ENCODE measurements at places on chromosomes 3 and 15.

DNA sequence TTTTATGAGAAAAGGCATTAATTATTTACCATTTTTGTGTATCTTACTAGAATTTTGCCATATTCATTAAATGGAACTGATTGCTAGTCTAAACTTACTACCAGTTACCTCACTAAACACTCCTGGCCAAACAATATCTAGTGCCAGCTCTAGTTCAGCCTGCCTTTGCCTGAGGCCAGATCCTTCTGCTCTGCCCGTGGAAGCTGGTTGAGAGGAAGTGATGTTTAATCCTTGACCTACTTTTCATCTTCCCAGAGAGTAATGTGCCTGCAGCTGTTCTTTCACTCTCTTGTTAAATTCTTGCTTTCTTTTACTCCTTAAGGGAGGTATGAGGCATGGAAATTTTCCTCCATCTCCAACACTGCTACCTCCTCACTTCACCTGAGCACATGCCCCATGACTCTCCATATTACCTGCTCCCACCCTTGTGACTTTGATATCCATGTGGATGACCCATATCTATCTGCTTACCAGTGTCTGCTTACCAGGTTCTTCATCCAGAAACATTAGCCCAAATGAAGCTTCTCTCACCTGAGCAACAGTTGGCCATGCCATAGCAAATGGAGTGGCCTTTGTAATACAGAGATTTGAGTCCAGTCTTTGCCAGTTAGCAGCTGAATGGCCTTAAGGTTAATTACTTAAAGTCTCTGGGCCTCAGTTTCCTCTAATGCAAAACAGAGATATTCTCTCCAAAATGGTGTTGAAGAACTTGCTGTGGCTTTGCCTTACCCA lies 53.4 kb downstream of the UBE2E1 start:
- no peak for DNase-seq

DNA sequence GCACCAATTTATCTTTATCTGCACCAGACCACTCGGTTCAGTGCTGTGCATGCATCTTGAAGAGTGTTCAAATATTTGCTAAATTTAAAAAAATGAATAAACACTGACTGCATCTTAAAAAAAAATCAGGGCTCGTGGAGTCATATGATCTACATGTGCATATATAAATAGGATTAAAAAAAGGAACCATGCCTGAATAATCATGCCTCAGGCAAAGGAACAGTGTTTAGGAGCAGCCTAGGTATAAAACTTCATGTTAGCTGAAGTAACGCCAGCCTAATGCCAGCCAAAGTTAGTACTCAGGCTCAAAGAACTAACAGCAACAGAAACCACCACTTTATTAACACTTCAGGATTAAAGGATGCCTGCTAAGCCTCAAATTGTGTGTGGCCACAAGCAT lies 9.5 kb downstream of the ABCC5 start:
- DNase-seq = no peak

DNA sequence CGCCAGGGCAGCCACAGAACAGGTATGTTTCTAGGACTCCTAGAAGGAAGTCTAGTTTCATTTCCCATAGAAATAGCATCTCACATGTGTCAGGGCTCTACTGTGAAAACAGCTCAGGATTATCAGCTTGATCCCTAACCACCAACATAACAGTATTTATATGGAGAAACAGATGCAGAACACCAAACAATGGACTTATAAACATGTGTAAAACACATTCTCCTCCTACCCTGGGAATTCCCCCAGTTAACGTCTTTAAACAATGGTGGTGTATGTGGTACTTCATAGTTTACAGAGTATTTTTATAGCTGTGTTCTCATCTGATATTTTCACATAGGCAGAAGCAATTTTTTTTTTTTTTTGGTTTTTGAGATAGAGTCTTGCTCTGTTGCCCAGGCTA lies 9.7 kb downstream of the TNFSF10 start:
- DNase-seq = no peak

DNA sequence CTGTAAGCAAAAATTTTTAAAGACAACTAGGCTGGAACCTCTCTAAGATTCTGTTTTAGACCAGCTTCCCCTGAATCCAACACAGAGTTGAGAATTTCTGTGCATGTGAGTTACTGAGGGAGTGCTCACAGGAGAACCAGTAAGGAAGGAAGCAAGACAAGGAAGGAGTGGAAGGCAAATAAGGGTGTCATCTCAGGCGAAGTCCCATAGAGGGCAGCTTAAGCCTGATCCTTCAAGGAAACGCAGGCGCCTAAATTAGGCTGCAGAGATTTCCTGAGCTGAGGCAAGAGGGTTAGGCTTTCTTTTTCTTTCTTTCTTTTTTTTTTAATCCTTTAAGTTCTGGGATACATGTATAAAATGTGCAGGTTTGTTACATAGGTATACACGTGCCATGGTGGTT lies 36.2 kb upstream of the COL6A6 start:
- DNase-seq = no peak

- no peak for DNase-seq
These were observed 16.2 kb upstream of the CLEC3B start for GRCh38 chr3:45009868-45010267.

DNA sequence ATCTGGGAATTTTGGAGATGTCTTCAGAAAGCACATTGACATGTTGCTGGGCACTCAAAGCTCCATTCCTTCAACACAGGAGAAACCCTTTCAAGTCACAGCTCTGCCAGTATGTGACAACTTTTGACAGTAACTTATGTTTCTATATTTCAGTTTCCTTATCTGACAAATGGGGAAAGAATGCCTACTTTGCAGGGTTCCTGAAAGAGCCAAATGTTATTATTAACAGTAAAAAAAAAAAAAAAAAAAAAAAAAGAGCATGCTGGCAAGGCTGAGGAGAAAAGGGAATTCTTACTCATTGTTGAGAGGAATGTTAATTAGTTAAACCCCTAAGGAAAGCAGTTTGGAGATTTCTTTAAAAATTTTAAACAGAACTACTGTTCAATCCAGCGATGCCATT lies 272.5 kb upstream of the TGFBR2 start:
- DNase-seq = no peak

GRCh38 chr3:26084629-26085028 lies 294.7 kb downstream of the OXSM start:
- DNase-seq = no peak

DNA sequence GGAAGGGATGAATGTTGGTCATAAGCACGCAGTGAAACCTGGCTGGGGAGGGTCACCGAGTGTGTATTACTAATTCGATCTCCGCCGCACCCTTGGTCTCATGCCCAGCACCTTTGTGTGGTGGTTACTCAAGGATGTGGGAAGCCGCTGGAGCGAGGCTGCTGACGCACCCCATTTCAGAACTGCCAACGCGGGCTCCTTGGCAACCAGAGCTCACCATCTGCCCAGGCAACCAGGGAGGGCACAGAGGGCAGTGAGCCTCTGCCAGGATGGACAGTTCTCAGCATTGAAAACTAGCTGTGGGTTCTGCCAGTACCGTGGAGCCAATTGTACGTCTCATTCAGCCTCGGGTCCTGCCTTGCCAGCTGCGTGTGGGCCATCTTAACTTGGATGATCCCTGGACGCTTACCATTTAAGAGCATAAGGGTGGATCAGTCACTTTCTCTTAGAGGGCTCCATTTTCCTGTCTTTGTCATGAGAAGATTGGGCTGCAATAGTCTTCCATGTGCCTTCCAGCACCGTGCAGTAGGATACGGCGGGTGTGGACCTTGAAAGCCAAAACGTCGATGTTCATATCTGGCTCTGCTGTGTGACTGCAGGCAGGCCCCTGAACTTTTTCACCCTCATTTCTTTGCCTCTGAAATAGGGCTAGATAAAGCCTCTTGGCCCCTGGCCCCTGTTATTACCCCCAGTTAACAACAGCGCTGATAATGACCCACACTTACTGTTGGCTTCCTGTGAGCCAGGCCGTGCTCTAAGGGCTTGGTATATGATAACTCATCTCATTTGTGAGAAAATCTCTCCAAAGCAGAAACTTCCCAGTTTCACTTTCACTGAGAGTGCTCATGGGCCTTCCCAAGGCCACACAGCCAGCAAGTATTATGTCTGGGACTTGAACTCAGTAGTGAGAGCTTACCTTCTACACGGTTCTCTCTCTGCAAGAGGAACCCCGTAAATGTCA lies 238.8 kb downstream of the OPA1 start:
- DNase-seq = no peak

DNA sequence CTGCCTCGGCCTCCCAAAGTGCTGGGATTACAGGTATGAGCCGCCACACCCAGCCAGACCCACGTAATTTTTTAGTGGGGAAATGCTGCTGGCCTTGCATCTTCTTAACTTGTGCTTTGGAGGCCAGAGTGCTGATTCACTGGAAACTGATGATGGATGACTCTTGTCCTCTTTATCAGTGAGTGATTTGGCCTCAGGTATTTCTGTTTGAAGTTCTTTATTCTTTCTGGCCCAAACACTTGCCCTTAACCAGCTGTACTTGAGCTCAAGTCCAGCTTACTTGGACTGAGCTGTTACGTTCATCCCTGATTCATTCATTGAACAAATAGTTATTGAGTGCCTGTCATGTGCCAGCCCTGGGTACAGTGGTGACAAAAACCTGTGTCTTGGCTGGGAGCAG lies 4.2 kb downstream of the PTPN23 start:
- DNase-seq = no peak

GRCh38 chr3:144028798-144029411 lies 57.3 kb downstream of the DIPK2A start:
- DNase-seq = no peak

DNA sequence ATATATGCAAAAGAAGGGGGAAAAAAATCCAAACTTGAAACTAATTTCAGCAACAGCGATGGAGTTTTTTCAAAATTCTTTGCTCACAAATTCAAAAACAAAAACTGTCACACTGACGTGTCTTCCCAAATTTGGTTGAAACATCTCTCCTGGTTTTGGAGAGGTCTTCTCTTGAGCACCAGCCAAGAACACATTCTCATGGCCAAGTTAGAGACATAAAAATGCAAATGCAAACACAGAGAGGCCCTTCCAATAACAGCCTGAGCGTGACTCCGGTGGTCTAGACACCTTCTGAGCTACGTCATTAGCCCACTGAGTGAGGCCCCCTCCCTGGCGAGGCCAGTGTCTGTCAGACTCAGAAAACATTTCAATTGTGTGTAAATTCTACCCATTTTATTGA lies 436.0 kb upstream of the PROK2 start:
- no peak for DNase-seq

- no peak for DNase-seq
These were observed 87.9 kb upstream of the CCDC54 start for GRCh38 chr3:107289354-107289753.

- DNase-seq = no peak
These were observed 126.2 kb downstream of the KLF13 start for GRCh38 chr15:31452595-31453557.

GRCh38 chr3:188064831-188065493 lies 89.0 kb upstream of the LPP start:
- no peak for DNase-seq

DNA sequence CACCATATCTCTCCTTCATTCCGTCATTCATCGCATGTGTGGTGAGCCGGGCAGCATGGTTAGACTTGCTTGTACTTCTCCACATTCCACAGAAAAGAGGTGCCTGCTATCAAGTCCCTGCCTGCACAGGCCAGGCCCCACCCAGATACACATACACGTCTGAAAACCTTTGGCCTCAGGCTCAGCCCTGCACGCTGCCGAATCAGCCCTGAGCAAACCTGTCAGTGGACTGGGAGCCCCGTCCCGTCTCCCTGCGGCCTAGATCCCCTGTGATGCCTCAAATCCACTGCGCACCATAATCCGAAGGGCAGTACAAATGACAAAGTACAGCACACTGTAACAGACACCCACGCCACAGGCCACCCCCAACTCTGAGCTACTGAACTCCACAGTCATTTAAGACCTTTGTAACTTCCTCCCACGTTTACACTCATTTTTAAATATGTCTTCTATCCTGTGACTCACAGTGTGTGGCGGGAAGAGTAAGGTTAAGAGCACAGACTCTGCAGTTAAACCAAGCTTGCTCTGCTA lies 67.1 kb downstream of the MB21D2 start:
- DNase-seq = no peak

DNA sequence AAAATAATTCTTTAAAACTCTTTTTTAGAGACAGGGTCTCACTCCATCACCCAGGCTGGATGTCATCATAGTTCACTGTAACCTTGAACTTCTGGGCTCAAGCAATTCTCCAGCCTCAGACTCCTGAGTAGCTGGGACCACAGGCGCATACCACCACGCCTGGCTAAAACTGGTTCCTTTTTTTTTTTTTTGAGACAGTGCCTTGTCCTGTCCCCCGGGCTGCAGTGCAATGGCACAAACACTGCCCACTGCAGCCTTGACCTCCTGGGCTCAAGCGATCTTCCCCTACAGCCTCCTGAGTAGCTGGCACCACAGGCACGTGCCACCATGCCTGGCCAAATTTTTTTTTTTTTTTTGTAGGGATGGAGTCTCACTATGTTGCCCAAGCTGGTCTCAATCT lies 23.7 kb upstream of the FURIN start:
- no peak for DNase-seq

GRCh38 chr15:77851086-77851485 lies 218.4 kb upstream of the LINGO1 start:
- DNase-seq = no peak

GRCh38 chr3:87076946-87077345 lies 86.0 kb upstream of the VGLL3 start:
- no peak for DNase-seq

- DNase-seq = no peak
These were observed 93.7 kb downstream of the FBLN2 start for GRCh38 chr3:13642597-13642996.

- DNase-seq = no peak
These were observed 173.9 kb downstream of the NR2F2 start for GRCh38 chr15:96504371-96504770.

- no peak for DNase-seq
These were observed 38.6 kb upstream of the TTC14 start for GRCh38 chr3:180563406-180563805.

- DNase-seq = no peak
These were observed 226.5 kb upstream of the TOPAZ1 start for GRCh38 chr3:44015170-44015569.

- no peak for DNase-seq
These were observed 12.1 kb downstream of the PLXND1 start for GRCh38 chr3:129594409-129594808.

DNA sequence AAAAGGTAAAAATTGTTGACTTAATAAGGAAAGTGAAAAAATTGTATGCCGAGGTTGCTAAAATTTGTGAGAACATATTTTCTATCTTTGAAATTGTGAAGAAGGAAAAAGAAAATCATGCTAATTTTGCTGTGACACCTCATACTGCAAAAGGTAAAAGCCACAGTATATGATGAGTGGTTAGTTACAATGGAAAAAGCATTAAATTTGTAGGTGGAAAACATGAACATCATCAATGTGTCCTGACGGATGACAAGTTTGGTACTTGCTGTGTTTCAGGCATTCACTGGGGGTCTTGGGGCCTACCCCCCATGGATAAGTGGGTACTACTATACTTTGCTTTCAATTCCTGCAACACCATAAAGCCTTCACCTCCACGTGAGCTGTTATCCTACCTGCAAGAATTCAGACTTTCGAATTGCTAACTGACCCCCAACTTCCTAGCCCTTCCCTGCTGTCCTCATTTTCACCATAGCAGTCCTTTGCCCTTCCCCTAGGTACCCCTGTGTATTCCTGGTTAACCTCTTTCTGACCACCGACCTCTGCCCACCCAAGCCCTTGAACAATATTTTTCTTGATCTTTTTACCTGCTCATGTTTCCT lies 62.4 kb downstream of the RAB7A start:
- DNase-seq = no peak

- no peak for DNase-seq
These were observed 40.5 kb downstream of the ANO10 start for GRCh38 chr3:43581343-43581742.

Measured in effector CD8-positive, alpha-beta T cell (primary cell).